ENCODE measurements at places on chromosomes 13 and 19.

DNA sequence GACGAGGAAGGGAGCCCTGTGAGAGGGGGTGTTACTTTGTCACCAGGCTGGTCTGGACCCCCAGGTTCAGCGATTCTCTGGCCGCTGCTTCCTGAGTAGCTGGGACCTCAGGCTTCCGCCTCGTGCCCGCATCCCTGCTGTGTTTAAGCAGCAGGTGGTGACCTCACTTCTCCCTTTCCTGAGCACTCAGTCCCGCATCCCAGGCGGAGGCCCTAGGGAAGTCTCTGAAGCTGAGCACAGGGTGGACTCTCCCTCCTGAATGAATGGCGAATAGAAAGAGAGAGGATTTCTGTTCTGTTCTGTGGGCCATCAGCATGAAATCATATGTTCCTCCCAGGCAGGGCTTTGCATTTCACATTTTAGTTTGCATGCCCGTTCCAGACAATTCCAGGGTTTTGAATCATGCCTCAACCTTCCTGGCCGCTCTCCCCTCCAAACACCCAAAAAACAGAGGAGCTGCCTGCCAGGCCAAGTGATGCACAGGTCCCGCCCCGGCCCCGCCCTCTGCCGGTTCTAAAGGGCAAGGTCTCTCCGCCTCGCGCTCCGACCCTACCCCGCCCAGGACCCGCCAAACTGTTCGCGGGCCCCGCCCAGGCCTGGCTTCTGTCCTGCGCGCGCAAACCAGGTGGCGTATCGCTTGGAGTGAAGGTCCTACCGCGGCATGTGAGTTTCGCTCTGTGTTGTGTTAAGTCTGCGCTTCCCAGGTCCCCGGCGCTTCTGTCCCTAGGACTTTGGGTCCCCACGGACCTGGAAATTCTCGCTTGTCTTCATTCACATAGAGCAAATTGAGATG lies 35.1 kb upstream of the ZNF808 start:
- no peak for DNase-seq

DNA sequence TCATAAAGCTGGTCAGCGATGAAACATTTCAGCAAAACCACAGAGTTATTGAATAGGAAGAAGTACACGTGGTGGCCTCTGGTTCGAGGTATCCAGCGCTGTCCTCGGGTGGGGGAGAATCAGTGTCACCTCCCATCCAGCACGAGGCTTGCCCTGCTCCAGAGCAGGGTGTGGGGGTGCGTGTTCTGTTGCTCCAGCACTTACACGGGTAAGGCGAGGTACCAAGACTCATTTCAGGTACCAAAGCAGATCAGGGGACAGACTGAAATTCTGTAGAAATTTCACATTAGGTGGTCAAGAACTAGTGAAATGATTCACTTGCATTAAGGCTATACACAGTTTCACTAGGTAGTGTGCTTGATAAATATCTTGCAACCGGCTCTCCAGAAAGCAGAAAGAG lies 164.2 kb upstream of the SOX1 start:
- DNase-seq: no peak

DNA sequence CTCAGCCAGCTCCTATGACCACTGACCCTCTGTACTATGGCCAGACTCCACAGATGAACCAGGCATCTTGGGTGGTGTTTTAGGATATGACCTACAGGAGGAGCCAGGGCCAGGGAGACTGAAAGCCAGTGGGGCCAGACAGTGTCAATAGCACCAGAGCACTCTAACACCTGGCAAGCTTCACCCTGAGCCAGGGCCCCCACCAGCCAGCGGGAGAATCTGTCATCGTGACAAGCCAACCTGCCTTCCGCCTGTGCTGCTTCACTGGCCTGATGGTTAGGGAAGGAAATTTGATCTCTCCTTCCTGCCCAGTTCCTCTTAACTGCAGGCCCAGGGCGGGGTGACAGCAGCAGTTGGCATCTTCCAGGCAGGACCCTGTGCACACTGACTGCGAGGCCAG lies 222.4 kb downstream of the UQCRFS1 start:
- no peak for DNase-seq

DNA sequence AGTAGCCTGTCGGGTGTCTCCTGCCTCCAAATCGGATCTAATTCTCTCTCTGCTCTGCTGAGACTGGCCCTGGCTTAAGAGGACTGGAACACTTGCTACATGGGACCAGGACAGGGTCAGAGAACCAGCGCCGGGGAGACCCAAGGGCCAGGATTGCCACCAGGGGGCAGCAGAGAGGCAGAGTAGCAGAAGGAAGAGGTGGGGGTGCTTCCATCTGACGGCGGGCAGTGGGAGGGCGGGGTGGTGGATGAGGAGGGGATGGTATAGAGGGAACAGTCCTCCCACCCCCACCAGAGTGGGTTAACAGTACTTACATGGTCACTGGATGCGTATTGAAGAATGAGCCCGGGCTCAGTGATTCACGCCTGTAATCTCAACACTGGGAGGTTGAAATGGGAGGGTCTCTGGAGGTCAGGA lies 11.9 kb downstream of the SELENOW start:
- DNase-seq: peak; percentile 88

DNA sequence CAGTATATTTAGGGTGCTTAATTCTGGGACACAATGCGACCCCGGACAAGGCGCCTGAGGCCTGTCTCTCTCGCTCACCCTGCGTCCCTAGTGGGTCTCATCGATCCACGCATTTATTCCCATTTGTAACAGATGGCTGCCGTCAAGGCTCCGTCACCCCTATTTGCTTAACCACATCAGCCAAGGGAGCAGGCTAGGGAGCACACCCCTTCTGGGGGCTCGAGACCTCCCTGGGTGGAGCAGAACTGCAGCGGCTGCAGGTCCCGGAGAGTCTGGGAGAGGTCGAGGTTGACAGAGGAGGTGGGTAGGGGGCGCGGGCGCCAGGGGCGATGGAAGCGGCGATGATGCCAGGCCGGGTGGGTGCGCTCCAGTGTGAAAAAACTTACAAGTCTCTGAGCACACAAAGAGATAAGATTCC lies 507 bp downstream of the ALG5 start:
- DNase-seq: peak; percentile 24

DNA sequence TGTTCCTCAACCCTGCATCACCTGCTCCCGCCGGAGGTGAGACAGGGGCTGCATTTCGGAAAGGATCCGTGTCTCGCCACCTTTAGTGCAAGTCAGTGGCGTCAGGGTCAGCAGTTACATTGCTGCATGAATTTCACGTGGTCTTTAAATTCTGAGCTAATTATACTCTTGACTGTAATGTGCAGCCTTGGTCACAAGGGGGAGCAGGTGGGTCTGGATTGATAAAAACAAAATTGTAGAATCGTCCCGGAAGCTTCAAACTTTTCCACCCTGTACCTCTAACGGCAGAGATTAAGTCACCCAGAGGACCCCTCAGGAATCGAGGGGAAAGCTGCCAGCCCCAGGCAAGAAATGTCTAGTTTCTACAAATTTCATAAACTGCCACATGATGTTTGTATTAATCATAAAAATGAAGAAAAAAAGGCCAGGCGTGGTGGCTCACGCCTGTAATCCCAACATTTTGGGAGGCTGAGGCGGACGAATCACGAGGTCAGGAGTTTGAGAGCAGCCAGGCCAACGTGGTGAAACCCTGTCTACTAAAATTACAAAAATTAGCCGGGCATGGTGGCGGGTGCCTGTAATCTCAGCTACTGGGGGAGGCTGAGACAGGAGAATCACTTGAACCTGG lies 20.2 kb downstream of the BBC3 start:
- DNase-seq: peak; percentile 82

DNA sequence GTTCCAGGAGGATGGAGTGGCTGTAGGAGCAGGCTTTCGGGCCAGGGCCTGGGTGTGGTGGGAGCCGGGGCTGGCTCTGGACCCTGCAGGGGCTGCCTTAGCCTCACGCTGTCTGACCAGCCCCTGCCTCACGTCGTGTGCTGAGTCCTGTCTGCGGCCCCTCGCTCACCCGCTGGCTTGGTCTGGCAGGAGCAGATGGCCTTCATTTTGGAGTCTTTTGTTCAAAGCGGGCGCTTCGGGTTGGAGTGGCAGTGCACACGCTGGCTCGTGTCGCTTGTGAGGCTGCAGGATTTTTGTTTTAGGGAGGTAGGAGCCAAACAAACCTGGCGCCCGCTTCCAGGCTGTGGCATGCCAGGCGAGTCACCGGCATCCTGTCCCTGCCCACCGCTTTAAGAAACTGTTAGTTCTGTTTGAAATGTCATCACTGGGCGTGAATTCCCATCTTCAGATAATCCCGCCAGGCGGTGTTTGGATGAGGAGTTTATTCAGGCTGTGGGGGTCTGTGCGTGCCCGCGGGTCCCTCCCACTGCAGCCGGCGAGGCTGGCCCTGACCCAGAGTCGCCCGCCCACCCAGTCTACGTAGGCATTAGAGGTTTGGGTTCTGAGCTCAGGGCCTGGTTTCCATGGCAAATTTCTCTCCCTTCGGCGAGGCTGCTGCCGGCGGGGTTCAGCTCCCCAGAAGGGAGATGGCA lies 89.8 kb downstream of the KDM4B start:
- no peak for DNase-seq

- no peak for DNase-seq
Observed at GRCh38 chr13:42405665-42406390, 133.9 kb downstream of the AKAP11 start.

DNA sequence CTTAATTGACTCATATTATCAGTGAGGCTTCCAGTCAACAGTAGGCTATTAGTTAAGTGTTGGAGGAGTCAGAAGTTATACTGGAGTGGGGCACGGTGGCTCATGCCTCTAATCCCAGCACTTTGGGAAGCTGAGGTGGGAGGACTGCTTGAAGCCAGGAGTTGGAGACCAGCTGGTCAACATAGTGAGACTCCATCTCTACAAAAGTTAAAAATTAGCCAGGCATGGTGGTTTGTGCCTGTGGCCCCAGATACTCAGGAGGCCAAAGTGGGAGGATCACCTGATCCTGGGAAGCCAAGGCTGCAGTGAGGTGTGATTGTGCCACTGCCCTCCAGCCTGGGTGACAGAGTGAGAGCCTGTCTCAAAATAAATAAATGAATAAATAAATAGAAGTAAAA lies 53.2 kb downstream of the COMP start:
- DNase-seq: no peak

DNA sequence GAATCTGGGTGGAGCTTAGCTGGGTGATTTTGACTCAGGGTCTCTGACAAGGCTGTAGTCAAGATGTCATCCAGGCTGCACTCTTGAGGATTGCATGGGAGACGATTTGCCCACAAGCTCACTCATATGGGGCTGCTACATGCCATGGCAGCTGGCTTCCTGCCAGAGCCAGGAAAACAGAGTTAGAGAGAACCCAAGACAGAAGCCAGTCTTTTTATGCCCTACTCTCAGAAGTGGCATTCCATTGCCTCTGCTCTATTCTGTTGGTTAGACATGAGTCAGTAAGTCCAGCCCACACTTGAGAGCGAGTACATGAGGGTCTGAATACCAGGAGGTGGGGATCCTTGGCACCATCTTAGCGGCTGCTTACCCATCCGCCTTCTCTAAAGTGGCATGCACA lies 9.5 kb downstream of the POLR1D start:
- DNase-seq: no peak

- DNase-seq: peak; percentile 11
Observed at GRCh38 chr19:34254698-34255432, 511 bp downstream of the GARRE1 start.

GRCh38 chr19:38073841-38074685 lies 150.0 kb downstream of the DPF1 start:
- DNase-seq: no peak
